ENCODE measurements at places on chromosomes 4 and X.

DNA sequence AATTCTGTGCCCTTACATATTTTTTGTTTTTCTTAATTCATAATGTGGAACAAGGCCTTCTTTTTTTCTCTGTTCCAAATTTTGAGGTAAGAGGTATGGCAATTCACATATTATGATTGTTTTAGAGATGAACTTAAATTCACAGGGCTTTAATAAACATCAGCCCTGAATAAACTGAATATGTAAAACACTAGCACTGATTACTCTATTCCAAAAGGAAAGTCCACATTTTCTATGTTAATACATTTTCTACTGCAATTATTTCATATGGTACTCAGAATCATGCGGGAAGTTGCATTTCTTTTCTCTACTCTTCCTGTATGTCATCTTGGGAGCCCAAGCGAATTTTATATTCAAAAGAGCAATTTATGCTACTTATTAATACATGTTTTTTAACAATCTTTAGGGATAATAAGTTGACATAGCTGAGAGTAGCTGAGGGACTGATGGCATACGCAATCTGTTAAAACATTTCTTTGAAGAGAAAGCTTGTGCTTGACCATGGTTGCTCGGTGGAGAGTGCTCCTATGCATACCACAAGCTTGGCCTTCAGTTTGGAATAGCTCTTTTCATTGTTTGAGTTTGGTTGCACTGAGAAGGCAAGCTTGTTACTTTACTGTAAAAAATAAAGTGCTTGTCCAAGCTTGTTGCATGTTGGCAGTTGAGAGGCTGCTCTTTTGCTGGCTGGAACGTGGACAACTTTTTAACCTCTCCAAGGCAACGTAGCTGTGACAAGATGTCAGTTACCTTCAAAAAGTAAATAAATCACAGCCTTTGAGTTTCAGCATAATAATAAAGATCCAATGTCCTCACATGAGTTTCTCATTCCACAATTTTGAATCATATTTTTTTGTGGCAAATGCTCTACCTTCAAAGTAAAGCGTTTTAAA is 196.3 kb upstream of the SPRY1 start:
- DNase-seq = no peak

DNA sequence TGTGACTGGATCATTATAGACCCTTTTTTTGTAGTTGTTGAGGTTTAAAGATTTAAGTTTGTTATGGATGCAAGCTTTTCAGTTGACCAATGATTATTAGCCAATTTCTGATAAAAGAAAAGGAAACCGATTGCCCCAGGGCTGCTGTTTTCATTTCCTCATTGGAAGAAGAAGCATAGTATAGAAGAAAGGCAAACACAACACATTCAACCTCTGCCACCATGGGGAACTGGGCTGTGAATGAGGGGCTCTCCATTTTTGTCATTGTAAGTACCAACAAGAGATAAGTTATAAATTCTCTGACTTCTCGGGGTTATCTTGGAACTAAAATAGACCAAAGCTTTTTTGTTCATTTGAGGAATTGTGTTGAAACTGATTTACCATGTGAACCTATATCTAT is at the start of gene CYBB:
CYBB (plus strand) TSS at position 203 of the 400 bp plus-strand sequence; CDS start at position 222, 19 bp downstream.
- DNase-seq = no peak

GRCh38 chrX:115968436-115969252 is 201.9 kb upstream of the AGTR2 start:
- DNase-seq = no peak

DNA sequence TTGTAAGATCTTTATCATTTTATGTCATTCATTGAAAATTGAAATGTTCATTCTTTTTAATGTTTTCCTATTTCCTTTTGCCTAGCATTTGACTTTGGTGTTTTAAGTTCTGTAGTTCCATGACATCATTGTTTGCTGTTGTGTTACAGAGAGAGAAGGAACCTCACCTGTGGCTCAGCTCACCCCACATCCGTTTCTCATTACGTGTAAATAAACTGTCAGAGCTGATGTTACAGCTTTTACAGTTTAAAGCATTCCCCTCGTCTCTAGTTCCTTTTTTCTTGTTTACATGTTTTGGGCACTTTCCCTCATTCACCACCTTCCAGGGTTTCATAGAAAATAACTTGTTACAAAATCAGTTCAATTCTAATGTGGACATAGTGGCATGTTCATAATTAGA is 137.2 kb downstream of the FNIP2 start:
- DNase-seq = no peak

DNA sequence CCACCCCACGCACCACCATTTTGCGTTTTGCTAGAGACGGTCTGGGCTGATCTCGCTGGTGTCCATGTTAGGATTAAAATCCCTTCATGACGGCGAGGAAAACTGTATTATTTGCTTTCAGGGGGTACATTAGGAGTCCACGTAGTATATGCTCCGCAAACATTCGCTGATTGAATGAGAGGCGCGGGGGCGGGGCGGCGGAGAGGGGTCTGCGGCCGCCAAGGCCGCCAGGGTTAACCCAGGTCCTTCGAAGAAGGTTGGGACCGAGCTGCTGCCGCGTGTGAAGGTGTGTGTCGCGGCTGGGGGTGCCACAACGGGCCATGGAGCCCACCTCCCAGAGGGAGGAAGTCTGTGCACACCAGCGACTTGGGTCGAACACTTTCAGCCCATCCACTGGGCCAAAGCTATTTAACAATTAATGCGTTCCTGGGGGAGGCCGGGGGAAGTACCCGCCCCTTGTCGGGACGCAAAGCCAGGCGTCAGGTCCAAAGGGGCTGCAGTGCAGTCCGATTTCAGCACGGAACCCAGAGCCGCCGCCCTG is 6.4 kb upstream of the PITX2 start:
- no peak for DNase-seq
